ENCODE measurements at places on chromosomes 1 and 21. TPM values are rescaled to one million over a fixed set of nuclear protein-coding genes. Genes with fewer than 3 reads are reported as not detected.
A peak's percentile ranks its signal among the peaks of the same experiment; 100 is the strongest.

DNA sequence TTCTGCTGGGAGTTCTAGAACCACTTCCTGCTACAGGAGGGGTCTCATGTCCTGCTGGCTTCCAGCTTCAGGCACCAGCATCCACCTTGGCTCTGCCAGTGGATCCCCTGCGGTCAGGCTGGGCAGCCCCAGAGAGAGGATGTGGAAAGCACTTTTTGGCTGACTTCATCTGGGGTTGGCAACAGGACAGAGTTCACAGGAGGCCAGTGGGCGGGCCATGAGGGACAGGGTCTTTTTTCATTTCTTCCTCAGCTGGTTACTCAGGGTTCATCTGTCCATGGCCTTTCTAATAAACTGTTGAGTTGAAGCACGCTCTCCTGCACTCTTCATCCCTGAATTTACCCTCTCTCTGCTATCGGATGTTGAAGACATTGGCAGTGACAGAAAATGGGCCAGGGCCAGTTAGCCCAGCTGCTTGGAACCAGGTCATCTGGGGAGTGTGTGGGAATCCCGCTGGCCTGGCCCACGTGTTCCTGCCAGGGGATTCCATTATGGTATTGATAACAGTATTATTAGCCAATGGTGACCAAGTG, 45.2 kb downstream of the RPS6KA1 start:
- no peak overlapping the region for H3K27ac ChIP-seq
- H3K36me3 ChIP-seq = no peaks in the 10 kb centered on the region
- DNase-seq = no peak
- no peak overlapping the region for H3K4me3 ChIP-seq

DNA sequence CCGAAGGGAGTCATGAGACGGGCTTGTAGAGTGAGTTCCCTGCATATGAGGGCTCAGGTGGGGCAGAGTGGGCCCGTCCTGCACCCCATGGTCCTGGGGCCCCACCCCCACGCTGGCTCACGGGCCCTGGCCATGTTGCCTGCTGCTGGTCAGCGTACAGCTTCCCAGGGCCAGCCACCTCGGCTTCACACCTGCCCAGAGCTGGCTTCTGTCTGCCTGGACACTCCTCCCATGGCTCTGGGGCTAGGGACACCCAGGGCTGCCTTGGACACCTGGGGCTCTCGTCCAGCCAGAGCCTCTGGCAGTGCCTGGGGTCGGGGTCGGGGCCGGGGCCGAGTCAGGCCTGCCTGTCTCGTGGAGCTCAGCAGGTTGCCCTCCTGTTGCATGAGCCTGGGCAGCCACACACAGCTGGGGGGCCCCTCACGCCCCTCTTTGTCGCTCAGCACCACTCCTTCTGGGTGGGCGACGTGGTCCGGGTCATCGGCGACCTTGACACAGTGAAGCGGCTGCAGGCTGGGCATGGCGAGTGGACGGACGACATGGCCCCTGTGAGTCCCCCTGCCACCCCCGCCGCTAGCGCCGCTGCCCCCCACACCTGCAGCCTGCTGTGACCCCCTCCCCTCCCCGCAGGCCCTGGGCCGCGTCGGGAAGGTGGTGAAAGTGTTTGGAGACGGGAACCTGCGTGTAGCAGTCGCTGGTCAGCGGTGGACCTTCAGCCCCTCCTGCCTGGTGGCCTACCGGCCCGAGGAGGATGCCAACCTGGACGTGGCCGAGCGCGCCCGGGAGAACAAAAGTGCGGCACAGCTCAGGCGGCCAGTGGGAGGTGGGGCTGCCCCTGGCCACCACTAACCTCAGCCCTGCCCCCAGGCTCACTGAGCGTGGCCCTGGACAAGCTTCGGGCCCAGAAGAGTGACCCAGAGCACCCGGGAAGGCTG, 5.5 kb upstream of the MMP23B start:
- no peak overlapping the region for H3K27ac ChIP-seq
- no peaks in the 10 kb centered on the region for H3K27me3 ChIP-seq
- H3K36me3 ChIP-seq = no peaks in the 10 kb centered on the region
- no peak for DNase-seq
- H3K4me3 ChIP-seq = no peak overlapping the region
- H3K4me1 ChIP-seq = no peaks in the 10 kb centered on the region

DNA sequence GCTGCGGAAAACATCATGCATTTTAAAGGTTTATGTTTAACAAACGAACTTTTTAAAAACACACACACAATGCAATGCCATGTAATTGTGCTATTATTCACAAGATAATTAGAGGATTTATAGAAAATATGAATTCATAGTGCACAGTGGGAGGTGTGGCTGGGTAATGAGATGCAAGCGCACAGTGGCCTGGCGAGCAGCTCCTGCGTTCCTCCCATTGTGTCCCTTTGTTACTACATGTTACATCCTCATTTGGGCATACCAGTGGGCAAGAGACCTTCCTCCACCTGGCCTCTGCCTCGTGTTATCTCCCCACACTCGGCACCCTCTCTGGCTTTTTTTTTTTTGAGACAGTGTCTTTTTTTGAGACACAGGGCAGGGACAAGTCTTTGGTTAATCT, 30.0 kb upstream of the TENT5B start:
- no peak for DNase-seq
- no peaks in the 10 kb centered on the region for H3K4me1 ChIP-seq
- H3K4me3 ChIP-seq = no peak overlapping the region
- no peaks in the 10 kb centered on the region for H3K36me3 ChIP-seq
- no peaks in the 10 kb centered on the region for H3K27me3 ChIP-seq
- H3K27ac ChIP-seq = no peak overlapping the region

DNA sequence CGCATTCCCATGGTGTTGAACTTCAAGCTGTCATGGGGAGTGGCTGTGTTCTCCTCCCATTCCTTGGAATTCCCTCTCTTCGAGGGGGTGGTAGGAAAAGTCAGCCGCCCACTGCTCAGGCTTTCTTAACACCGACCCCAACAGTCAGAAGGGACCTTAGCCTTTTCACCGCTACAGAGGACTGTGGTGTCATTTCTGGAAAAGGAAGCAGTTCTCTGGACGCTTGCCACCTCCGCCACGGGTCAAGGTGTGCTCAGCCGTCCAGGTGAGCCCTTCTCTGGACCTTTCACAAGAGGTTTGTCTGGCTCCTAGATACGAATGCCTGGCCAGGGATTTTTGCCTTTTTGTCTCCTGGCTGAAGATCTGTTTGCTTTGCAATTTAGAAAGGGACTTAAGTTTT, 31.8 kb downstream of the CLIC6 start:
- DNase-seq = no peak
- H3K4me3 ChIP-seq = no peak overlapping the region
- H3K4me1 ChIP-seq = peaks cover 24% of the 10 kb centered on the region

GRCh38 chr1:49016030-49016977, 239.6 kb upstream of the BEND5 start:
- no peak overlapping the region for H3K27ac ChIP-seq
- no peak for DNase-seq
- no peaks in the 10 kb centered on the region for H3K36me3 ChIP-seq
- no peak overlapping the region for H3K4me3 ChIP-seq
- no peaks in the 10 kb centered on the region for H3K27me3 ChIP-seq
- H3K4me1 ChIP-seq = no peaks in the 10 kb centered on the region

DNA sequence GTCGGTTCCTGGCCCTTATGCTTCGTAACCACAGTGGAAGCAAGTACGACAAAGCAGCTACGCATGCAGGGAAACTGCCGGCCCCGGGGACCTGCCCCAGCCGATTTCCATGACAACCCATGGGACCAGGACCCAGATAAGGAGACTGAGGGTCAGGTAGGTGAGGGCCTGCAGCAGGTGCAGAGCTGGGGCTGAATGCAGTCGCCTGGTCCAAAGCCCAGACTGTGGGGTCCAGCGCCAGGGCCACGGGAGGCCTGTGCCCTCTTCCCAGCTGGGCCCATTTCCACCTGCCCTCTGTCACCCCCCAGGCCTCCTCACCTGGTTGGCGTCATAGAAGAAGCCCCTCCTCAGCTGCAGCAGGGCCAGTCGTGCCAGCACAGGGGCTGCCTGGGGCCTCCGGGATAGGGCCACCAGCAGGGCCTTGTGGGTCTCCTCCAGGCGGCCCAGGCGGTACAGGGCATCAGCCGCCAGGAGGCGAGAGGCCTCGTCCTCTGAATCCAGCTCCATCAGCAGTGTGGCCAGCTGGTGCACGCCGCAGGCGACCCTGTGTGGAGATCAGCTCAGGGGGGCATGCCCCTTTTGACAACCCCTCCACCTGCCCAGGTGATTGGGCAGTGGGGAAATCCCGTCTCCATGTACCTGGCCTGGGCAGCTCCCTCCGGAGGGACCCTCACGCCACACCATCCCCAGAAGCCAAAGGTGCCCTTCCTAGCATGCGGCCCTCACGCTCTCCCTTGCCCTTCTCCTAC, 14.2 kb downstream of the TTC34 start:
- H3K27ac ChIP-seq = no peak overlapping the region
- no peaks in the 10 kb centered on the region for H3K4me1 ChIP-seq
- no peaks in the 10 kb centered on the region for H3K36me3 ChIP-seq
- peak; percentile 30 for DNase-seq

GRCh38 chr1:220389634-220390033, 117.4 kb upstream of the RAB3GAP2 start:
- H3K4me1 ChIP-seq = peaks cover 9% of the 10 kb centered on the region
- no peaks in the 10 kb centered on the region for H3K27me3 ChIP-seq
- no peaks in the 10 kb centered on the region for H3K36me3 ChIP-seq
- no peak overlapping the region for H3K4me3 ChIP-seq
- H3K27ac ChIP-seq = no peak overlapping the region

- peaks cover 4% of the 10 kb centered on the region for H3K36me3 ChIP-seq
- DNase-seq = no peak
- no peak overlapping the region for H3K27ac ChIP-seq
- H3K4me1 ChIP-seq = no peaks in the 10 kb centered on the region
Observed at GRCh38 chr1:176866011-176866714, 298.3 kb downstream of the ASTN1 start.

- no peaks in the 10 kb centered on the region for H3K4me1 ChIP-seq
- no peak overlapping the region for H3K4me3 ChIP-seq
- no peak overlapping the region for H3K27ac ChIP-seq
- H3K36me3 ChIP-seq = no peaks in the 10 kb centered on the region
Observed at GRCh38 chr1:165914136-165914798, 86.9 kb downstream of the UCK2 start.

ITLN2 gene
- not detected for polyA plus RNA-seq

ANKRD65 gene
- polyA plus RNA-seq = 0.07 TPM

POMGNT1 gene
- 198 TPM for polyA plus RNA-seq

KRTAP21-2 gene
- not detected for polyA plus RNA-seq

Measured in SK-N-SH (cell line).